Activated CD8-positive, alpha-beta memory T cell treated with anti-CD3 and anti-CD28 coated beads for 1 hour (primary cell): ENCODE measurements at places on chromosomes 7 and 10.

GRCh38 chr10:78366663-78367411 lies 333.2 kb downstream of the RPS24 start:
- DNase-seq: no peak

- no peak for DNase-seq
Observed at GRCh38 chr10:11698691-11699549, 43.3 kb upstream of the ECHDC3 start.

DNA sequence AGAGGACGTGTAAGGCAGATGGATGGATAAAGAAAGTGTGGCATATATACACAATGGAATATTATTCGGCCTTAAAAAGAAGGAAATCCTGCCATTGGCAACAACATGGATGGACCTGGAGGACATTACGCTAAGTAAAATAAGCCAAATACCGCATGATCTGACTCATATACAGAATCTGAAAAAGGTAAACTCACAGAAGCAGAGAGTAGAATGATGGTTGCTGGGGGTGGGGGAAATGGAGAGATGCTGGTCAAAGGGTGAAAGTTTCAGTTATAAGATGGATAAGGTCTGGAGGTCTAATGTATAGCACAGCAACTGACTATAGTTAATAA lies 36.3 kb downstream of the AFAP1L2 start:
- DNase-seq: no peak

DNA sequence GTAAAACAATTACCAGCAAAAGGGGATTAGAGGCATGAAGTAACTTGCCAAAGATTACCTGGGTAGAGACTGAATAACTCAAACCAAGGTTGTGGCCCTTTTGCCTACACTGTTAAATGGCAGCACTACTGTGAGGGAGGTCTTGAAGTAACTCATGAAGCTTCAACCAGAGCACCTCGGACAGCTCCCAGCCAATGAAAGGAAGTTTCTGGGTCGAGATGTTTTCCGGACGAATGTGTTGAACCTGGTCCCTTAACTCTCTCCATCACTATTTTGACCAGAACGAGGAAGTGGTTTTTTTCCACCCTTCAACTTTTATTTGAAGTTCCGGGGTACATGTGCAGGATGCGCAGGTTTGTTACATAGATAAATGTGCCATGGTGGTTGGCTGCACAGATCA lies 133.6 kb upstream of the PRKCQ start:
- no peak for DNase-seq

DNA sequence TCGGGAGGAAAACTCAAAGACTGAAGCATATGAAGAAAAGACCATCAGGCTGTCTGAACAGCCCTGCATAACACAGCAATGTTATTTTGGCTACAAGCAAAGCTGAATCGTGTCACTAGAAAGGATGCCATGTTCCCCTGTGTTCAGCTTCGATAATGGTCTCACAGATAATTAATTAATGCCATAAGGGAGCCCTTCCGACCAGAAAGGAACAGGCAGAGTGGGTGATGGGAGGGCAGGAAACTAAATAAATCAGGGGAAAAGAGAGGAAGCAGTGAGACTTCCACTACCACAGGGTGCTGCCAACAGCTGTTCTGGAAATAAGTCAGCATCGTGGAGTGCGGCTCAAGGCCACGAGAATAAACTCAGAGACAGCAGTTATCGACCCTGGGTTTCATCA lies 3.2 kb downstream of the PTPRN2 start:
- no peak for DNase-seq

DNA sequence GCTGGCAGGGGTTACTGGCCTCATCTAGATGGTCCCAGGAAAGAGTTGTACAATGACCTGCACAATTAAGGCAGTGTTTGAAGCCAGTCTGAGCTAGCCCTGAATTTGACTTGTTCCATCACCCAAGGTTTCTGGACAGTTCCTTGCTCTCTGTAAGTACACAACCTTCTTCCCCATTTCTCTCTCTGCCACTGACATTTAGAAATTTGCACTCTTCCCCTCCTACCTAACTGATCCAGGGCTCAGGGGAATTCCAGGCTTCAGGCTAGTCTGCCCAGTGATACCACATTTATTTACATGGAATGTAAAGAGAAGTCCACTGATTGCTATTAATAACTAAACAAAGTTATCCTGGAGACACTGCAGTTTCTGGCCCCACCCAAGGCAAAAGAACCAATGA lies 139.0 kb upstream of the GPR26 start:
- DNase-seq: no peak

GRCh38 chr7:114519240-114519639 lies 104.6 kb downstream of the FOXP2 start:
- DNase-seq: no peak

DNA sequence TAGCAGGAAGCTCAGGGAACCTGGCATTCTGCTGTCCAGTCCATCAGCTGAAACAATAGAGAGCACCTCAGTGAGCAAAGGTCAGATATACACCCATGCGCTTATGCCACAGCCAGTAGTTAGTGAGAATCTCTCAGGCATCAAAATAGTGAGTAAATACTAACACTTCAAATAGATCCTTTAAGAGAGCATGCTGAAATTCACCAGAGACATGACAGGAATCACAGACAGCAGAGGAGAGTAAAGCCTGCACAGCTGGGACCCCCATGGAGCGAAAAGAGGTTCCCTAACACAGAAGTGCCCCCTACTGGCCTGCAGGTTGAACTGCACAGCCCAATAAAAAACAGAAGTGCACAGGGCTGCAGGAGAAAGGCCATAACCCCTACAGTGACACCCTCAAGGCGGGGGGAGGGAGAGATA lies 57.6 kb upstream of the ANTXRL start:
- no peak for DNase-seq

DNA sequence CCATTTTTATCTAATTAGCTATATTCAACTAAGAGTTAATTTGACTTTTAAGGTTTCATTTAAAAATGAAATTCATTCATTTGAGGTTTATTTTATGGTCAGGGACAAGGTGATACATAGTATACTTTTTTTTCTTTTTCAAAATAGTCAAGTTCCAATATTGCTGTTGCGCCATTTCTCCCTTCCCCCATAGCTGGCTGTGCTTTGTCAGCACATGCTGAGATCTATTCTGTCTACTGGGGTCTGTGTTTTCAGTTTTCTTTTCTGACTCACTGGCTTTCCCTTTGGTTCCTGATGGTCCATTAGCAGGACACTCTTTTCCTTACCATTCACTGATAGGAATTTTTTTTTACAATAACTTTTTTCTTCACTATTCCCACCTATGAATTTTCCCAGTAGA lies 336.4 kb upstream of the TMEM229A start:
- no peak for DNase-seq

- DNase-seq: no peak
Observed at GRCh38 chr10:36489611-36490228, 635.7 kb upstream of the ANKRD30A start.

DNA sequence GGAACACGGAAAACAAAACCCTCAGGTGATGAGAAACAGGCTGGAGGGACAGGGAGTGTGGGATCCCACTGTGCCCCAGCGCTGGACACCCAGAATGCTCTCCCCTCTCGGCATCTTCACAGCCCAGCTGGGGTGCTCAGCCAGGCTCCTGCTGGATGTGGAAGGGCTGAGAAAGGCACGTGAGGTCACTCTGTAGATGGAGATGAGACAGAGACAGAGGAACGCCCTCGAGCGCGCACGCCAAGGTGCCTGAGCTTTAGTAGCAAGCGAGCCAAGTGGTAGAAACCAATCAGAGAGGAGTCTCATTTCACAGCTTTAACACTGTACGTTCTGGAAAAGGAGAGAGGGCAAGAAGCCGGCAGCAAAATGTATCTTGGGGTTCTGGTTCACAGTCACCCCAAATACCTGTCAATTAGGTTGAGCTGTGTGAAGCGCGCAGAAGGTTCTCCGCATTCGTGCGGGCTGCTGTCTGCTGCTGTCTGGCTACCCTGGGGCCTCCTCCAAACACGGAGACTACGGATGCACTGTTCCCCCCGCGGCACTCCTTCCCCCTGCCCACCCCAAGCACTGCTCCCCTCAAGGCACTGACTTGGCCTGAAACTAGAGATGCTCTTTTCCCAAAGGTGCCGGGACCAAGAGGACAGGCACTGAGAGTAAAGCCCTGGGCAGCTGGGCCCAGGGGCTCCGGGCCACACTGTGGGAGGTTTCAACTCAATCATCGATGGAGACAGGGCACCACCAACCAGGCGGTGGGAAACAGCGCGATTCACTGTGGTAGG lies 91.4 kb downstream of the ZRANB1 start:
- DNase-seq: no peak

DNA sequence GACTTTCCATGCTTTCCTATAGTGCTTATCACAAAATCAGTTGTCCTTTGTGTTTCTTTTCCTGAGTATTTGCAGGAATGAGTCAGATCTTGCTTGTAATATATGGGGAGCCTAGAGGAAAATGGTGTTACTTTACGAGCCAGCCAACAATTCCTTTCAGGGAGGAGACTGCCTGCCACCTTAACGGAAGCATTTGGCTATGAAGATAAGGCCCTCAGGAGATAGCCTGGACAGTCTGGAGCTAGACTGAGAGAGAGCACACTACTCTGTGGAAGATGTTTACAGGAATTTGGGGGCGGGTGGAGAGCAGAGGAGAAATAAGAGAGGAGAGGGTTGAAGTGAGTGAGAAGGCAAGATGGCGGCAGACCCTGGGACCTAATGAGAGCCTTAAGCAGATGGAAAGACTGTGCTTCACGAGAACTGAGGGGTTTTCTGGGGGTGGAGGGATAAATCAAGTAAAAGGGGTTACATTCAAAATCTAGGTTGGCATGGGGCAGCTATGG lies 126.3 kb downstream of the SNX10 start:
- no peak for DNase-seq

DNA sequence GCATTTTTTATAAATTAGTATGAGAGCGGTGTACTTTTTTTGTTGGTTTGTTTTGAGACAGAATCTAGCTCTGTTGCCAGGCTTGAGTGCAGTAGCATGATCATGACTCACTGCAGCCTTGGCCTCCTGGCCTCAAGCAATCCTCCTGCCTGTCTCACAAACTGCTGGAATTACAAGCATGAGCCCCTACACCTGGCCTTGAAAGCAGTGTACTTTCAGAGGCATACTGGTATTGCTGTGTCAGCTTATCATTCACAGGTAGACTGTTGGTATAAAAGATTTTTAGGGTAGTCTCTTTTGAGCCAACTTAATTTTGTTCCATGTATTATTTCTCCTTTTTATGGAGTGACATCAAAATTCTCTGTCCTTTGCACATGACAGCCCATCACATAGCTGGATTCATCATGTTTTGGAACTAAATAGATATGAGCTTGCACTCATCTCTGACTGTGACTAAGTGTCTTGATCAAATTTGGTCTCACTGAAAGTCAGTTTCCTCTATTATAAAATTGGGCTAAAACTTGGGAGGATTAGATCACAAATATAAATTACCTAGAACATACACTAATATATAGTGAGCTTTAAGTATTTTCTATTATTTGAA lies 12.4 kb downstream of the GNAT3 start:
- DNase-seq: no peak

- DNase-seq: no peak
Observed at GRCh38 chr7:80932536-80932935, 13.7 kb upstream of the SEMA3C start.

DNA sequence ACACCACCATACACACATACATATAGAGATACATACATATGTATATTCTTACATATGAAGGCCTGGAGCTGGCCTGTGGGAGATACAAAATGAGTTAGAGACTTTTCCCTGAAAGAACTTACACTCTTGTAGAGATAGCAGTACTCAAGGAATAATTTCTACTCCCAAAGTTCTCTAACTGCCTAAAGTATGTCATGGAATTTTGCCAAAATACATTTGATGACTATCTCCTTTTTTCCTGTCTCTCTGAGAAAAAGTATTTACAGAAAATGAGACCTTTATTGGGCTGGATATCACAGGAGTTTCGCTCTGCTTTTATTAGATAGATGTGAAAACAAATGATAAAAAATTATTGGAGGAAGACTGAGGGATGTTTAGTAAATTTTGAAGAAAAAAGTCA lies 220.1 kb downstream of the POU6F2 start:
- no peak for DNase-seq

DNA sequence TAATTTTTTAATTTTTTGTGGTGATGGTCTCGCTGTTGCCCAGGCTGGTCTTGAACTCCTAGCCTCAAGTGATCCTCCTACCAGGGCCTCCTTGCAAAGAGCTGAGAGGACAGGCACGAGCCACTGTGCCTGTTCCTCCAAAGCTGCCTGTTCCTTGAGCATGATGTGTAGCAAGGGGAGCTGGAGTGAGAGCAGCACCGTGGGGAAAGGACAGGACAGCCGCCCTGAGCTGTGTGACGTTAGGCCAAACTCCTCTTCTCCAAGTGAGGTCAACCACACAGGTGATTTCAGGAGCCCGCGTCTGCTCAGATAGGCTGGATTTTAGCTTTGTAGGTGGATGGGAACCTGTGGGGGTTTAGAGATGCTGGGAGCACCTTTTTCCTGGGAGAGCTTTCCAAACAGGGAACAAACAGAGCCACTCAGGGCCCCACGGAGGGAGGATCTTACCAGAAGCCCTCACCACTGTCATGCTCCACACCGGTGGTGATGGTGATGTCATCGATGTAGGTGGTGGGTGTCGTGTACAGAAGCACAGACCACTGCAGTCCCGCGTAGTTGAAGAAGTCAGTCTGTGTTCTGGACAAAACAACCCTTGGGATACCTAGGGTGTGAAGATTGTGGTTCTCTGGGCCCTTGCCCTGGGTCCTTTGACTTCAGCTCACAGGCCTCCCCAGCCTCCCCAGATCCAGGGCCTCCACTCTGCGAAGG lies 44.8 kb upstream of the ZNF479 start:
- DNase-seq: no peak

DNA sequence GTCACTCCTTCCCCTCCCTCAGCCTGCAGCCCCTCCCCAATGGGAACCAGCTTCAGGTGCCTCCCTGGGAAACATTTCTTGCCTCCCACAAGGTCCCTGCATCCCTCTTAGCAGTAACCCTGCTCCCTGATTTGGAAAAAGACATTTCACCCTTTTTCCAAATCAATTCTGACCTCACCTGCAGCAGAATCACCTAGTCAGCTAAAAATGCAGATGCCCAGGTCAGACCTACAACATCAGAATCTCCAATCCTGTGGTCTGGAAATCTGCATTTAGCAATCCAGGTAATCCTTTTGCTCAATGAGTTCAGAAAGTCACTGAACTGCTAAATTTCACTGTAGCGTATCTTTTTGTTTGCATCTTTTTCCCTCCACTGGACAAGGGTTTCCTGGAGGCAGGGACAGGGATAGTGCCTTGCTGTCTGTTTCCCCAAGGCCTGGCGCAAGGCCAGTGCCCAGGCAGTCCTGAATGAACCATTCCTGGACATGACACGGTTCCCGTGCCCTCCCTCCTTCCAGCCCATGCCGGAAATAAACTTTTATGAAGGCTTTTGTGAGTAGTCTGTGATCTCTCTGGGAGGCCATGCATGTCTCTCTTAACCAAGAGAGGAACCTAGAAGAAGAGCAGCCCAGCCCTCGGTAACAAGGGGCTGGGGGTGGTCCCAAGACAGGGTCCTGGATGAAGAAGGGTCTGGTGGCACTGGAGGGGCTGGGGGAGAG lies 44.0 kb downstream of the COL13A1 start:
- DNase-seq: no peak

DNA sequence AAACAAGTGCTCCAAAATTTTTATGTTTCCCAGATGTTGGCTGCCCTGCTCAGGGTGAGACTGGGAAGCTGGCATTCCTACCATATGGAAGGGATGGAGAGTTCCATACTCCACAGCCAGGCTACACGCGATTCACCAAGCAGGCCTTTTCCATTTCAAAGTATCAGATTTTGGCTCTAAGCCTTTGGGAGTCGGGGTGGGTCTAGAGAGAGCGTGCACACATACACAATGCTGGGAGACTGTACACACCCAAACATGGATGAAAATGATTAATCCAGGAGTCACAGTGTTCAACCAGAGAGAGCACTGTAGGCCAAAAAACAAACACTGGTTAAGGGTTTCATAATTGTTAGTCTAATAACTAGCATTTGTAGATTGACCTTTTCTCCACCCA lies 295.0 kb downstream of the BICC1 start:
- DNase-seq: no peak
